Vagina (tissue), 2 donors: ENCODE measurements at places on chromosomes 12 and 14.
A peak's percentile ranks its signal among the peaks of the same experiment; 100 is the strongest.

DNA sequence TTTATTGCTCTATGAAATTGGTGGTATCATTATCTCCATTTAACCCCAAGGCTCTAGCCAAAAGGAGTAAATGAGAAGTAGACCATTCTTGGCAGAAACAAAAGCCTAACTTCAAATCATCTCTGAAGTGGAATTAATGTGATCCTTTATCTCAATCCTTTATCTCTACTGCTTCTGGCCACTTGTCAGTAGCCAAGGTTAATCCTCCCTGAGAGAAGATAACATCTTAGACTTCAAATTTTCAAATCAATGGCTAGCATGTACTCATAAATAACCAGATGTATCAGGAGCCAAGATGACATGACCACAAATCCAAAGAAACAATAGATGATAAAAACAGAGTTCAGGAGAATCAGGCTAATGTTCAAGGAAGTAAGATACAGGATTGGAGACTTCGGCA, 123.1 kb upstream of the RASSF8 start:
- DNase-seq, result no peak

DNA sequence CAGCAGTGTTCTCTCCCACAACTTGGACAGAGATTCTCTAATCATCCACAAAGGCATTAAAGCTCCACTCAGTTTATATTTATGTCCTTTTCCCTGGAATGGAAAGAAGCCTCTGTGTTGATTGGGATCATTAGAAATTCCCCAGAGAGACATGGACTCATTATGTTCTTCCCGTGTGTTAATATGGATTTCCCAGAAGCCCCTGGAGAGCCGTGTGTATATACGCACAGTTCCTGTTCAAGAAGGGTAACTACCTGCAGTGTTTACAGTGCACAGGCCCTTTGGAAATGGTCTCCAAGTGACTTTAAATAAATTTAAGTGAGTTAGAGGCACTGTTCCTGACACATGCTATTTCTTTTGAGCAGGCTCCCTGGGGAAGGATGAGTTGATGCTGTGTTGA, 428.0 kb upstream of the TMTC1 start:
- no peak for DNase-seq

- no peak for DNase-seq
Measured at GRCh38 chr14:22847661-22848341, 11.4 kb downstream of the MMP14 start.

- no peak for DNase-seq
Measured at GRCh38 chr12:3315201-3315661, 175.8 kb upstream of the PRMT8 start.

GRCh38 chr12:92075425-92075914, 70.2 kb downstream of the BTG1 start:
- DNase-seq, result no peak

GRCh38 chr12:74021937-74022336, 515.7 kb upstream of the ATXN7L3B start:
- DNase-seq, result no peak

DNA sequence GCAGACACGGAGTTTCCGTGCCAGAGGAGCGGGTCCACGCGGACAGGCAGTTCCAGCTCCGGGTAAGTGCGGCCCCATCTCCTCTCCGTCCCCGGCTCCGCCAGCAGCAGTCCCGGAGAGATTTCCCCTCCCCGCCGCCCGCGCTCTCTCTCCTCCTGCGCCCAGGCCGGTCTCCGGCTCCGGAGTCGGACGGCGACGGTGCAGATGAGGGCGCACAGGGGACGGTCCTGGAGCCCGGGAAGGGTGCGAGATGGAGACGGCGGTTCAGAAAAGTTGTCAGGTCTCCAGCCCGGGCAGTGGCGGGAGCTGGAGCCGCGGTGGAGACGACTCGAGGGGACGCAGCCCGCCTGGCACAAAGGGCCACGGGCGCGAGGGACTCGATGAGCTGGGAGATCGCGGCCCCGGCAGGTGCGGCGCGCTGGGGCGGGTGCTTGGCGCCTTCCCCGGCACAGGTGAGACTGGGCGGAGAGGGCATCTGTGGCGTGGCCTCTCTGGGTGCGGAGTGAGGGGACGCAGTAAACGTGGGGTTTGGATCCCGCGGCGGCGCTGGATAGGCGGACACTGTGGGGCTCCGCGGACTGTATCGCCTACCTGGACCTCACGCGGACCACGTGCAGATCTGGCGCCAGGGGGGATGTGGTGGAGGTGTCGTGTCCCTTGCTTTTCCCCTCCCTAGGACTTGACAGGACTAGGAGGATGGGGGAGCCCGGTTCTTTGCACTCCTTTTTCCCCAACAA, 1540.3 kb upstream of the TMEM132C start:
- no peak for DNase-seq

DNA sequence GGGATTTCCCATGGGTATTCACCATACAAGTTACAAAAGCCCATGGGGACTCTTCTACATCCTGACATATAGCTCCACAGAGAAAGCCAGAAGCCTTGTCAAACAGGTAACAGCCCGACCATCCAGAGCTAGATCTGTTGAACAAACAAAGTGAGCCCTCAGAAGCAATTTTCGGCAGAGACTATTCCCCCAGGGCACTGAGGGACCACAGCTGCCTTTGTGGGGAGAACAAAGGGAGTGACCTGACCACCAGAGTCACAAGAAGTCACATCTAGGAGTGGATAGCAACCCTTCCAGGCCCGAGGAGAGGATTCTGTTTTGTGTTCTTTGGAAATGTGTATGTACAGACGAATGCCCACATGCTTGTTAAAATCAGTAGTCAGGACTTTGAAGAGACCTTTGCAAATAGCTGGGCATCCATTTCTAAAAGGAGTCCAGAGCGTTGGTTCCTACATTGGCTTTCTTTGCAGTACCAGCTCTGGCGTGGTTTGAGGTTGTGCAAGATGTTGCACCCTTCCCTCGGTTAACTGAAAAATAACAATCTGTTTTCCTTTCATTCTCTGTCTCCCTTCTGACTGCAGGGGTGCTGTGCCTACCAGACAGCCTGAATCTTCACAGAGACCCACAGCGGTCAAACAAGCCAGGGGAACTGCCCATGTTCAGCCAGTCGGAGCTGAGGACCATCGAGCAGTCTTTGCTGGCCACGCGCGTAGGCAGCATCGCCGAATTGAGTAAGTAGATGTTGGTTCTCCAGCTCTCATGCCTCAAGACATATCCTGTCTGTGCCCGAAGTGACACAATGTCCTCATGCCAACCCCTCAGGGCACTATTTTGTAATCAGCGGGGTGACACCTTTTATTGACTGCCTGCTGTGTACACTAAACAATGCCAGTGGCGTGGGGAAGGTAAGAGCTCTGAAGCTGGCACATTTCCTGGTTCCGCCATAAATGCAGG, 165.4 kb upstream of the PWP1 start:
- DNase-seq, result no peak

DNA sequence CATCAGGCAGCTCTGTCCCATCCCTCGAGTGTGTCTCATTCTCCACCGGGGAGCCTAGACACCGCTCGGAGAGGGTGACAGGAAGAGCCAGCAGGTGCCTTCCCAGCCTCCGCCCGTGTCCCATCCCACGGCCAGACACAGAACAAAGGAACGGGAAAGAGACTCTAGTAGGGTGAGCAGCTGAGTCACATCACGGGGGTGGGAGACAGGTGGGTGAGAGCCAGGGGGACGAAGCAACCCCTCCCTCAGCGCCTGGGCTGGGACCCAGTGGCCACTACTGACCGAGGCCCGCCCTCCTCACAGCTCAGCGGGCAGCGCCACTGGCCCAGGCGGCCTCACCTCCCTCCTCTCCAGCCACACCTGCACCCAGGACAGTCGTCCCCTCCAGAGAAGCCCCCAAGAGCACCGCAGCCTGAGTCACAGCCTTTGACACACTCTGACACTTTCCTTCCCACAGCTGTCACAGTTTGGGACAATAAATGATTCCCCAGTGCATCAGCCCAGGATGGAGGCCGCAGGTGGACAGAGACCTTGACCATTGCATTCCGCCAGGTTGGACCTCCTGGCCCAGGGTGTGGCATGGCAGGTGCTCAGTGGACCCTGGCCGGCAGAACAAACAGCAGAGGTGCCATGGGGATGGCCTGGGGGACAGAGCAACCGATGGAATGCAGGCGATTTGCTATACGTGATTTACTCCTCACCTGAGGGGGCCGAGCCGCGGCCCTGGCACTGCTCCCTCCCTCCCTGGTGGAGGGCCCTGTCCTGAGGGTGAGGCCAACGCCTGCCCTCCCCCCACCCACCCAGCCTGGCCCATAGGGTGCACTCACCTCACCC, 45.4 kb upstream of the GALNT9 start:
- DNase-seq, result no peak

- no peak for DNase-seq
Measured at GRCh38 chr14:31320922-31321766, 99.2 kb downstream of the HEATR5A start.

DNA sequence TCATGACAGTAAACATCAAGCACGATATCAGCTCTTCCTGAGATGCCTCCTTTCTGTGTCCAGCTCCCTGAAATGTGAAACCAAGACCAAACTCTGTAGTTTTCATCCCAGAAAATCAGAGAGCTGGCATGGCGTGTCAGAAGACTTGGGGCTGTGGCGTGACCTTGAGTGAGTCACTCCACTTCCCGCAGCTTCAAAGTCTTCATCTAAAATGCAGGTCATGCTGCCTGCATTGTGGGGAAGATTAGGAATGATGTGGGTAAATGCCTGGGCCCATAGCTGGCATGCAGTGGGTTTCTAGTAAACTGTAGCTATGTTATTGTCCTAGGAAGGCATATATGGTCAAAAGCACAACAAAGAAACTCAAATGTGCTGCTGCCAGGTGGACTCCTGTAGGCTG, 28.8 kb downstream of the OAS2 start:
- DNase-seq, result no peak

- no peak for DNase-seq
Measured at GRCh38 chr12:31813305-31813704, 84.5 kb upstream of the AMN1 start.

DNA sequence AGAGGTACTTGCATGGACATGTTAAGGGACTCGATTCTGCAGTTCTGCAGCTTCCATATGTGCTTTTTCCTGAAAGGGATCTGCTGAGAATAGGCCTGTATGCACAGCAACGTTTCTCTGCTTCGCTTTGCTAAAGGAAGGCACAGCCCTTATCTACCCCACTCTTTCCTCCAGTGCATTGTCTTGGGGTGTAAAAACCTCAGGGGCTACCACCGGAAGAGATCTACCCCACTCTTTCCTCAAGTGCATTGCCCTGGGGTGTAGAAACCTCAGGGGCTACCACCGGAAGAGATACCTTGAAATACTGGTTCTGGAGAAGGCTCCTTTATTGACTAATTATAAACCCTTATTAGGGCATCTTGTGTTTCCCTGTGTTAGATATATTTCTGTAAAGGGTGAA, 52.9 kb downstream of the SEL1L start:
- no peak for DNase-seq

GRCh38 chr12:14239350-14239934, 126.0 kb upstream of the ATF7IP start:
- DNase-seq, result no peak

DNA sequence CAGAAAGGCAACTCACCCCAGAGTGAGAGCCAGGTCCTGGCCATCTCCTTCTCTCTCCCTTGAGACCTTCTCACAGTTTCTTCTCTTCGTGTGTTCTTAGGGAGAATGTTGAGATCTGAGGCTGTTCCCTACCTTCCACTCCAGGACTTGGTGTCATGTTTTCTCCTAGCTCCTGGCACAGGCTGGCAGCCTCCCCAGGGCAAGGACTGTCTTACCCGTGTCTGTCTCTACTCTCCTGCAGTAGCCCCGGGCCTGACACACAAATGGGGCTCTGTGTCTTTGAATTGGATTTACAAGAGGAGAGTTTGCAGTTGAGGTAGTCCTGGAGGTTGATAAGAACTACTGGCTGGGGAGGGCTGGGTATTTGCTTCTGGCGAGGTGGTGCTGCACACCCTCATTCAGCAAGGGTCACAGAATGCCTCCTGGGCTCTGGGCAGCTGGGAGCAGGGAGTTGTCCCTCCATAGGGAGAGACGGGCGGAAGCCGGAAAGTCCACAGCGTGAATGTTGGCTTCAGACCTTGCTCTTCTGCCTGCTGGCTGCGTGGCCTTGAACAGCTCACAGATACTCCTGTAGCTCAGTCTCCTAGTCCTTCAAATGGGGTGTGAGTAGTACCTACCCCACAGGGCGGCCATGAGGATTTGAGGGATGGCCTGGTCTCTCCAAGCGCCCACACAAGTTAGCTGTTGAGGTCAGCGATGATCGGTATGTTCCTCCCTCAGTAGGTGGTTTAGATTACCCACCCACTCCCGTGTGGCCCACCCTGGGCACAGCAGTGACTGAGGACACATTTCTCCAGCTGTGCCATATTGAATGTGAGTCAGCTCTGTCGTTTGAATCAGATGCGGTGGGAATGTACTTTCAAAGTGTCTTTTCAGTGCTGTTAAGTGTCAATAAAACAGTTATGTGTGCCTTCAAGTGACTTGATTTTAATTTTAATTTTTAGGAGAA, 10.2 kb downstream of the EP400 start:
- DNase-seq, result no peak

DNA sequence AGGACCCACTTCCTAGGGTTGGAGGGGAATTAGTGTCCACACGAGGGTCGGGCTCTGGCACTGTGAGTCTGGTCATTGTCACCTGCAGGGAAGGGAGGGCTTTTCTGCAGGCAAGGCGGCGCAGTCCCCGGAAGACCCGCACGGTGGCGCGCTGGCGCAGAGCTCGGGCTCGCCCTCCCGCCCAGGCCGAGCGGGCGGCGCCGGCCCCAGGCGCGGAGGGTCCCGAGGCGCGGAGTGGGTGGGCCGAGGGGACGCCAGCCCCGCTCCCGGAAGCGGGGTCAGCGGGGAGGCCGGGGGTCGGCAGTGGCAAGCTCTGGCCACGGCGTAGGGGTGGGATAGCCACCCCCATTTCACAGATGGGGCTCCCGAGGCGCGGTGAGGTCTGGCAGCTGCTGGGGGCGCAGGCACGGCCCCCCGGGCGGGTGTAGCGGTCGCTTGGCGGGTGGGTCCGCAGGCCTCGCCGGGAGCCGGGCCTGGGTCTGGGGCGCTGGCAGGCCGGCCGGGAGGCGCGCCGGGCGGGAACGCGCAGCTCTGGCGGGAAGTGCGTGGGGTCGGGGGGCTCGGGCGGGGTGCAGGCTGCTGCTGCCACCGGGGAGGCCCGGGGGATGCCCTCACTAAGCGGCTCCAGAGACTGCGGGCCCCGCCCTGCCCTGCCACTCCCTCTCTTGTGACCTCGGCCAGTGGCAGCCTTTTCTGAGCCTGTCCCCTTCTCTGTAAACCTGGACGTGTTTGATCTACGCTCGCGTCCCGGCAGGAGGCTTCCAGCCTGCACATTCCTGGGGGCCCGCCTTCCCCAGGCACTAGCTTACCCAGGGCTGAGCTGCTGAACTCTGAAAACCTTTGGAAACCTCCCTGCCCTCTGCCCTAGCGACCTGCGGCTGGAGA, 46.1 kb downstream of the CYP46A1 start:
- DNase-seq, result peak; percentile 79
